Activated T-cell treated with anti-CD3 and anti-CD28 coated beads, Interleukin-2, amount 50 U/mL, for 72 hours (primary cell): ENCODE measurements at places on chromosomes 11 and 22. TPM values are rescaled to one million over a fixed set of nuclear protein-coding genes. Genes with fewer than 3 reads are reported as not detected.

DNA sequence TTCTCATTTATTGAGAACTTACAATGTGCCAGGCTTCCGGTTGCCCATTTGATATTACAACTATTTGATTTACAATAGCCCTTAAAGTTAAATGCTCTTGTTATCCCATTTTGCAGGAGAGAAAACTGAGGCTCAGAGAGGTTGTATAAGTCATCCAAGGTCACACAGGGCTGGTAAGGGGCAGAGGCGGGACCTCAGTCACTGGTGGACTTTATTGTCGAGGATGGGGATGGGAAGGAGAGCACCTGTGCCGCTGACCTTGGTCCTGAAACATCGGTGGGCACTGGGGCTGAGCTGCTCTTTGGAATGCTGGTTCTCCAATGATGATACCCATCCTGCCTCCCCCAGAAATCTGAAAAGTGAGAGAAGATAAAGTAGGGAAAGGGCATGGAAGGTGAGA, 265.4 kb downstream of the MIAT start:
- DNase-seq: no peak

- no peak for DNase-seq
Measured at GRCh38 chr11:111697933-111698371, 68.2 kb downstream of the PPP2R1B start.

- no peak for DNase-seq
Measured at GRCh38 chr11:86106916-86107315, 38.0 kb upstream of the PICALM start.

DNA sequence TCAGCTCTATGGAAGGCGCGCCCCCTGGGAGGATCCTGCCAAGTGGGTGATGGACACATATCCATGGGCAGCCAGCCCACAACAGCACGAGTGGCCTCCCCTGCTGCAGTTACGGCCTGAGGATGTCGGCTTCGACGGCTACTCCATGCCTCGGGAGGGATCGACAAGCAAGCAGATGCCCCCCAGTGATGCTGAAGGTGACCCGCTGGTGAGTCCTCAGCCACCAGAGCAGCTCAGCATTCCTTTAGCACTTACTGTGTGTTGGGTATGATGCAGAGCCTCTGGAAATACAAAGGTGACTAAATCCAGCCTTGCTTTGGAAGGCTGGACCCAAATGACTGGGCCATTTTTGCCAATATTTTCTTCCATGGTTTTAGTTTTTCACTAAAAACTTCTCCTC, 45.7 kb downstream of the DBX1 start:
- DNase-seq: no peak

DNA sequence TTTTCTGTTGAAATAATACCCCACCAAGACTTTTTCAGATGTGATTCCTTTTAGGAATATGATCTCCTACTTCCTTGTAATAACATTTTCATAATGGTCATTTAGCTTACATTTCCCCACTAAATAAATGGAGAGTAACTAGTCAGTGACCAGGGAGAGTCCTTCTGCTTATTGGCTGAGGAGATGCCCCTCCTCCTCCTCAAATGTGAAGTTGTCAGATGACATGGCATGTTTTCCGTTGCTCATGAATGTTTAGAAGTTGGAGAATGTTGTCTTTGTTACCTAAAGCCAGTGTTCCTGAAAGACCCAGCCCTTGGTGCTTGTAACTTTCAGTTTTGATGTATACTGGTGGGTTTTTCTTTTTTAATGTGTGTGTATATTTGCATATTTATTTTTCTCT, 38.2 kb downstream of the CSRP3 start:
- DNase-seq: no peak

GRCh38 chr11:131827430-131827829, 457.0 kb downstream of the NTM start:
- no peak for DNase-seq

IL17RA gene
- 19.5 TPM for total RNA-seq

GRCh38 chr22:29992341-29993275, 87.7 kb upstream of the HORMAD2 start:
- no peak for DNase-seq

- DNase-seq: no peak
Measured at GRCh38 chr11:72613977-72614376, 60.2 kb downstream of the PDE2A start.
